ENCODE measurements at places on chromosomes 7 and 10.

DNA sequence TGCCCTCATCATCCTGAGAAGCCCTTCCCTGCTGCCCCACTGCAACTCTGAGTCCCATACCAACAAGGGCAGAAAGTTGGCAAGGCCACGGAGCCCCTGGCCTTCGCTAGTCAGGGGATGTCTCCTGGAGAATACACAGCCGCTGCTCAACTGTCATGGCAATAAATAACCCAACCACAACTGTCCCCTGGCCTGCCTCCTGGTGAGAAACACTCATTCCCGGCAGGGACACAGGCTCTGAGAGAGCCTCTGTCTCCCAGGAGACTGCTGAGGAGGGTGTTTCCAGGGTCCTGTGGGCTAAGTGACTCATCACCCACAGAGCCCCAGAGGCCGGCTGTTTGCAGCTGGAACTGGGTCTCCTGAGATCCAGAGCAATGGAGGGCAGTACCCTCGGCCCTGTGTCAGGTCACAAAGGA, 354.1 kb downstream of the TNS3 start:
- no peak for DNase-seq

- no peak for DNase-seq
These were observed 310.7 kb downstream of the SFMBT2 start for GRCh38 chr10:7100032-7100702.

- DNase-seq = no peak
These were observed 189.7 kb downstream of the ACTR3B start for GRCh38 chr7:152949253-152949652.

DNA sequence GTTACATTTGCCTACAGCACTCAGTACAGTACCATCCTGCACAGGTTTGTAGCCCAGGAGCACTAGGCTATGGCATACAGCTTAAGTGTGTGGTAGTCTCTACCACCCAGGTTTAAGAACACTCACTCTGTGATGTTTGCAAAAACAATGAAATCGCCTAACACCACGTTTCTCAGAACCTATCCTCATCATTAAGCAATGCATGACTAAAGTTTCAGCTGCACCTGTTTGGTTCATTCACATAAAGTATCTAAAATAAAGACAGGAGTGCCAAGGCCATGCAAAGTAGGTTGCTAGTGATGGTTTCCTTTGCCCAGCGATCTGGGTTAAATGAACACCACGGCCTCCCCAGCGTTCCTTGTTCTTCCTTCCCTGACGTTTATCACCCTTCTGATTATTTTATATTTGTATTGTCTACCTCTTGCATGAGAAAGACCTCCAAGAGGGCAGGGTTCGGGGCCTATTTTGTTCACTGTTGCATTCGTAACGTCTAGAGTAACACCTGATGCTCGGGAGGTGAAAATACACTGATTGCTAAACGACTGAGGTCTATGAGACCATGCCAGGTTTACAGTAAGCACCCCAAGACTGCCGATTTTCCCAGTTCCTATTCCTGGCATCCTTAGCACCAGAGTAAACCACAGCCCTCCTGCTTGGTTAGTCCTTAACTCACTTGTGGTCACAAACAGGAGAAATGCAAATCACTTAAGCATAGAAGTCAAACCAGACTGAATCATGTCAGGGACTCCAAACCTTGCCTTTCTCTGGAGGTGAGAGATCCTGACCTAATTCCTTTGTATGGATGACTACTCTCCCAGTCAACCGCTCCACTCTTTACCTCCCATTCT, 204.1 kb upstream of the NFE2L3 start:
- no peak for DNase-seq

DNA sequence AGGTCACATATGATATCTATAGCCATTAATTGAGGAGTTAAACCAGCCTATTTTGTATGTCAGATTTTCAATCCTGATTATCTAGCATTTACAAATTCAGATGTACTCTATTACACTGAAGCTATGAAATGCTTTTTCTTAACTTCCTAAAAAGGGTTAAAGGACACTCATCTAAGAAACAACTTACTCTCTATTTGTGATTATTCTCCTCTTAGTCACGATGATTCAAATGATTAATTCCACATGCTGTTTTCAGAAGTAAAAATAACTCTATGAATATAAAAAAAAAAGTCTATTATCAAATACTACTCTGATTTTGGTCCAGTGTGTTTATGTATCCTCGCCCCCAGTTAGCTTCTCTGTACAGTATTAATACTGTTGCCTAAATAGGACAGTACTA, 1199.9 kb downstream of the GATA3 start:
- no peak for DNase-seq

GRCh38 chr10:80444646-80445319, 9.3 kb upstream of the TSPAN14 start:
- DNase-seq = peak; percentile 70

DNA sequence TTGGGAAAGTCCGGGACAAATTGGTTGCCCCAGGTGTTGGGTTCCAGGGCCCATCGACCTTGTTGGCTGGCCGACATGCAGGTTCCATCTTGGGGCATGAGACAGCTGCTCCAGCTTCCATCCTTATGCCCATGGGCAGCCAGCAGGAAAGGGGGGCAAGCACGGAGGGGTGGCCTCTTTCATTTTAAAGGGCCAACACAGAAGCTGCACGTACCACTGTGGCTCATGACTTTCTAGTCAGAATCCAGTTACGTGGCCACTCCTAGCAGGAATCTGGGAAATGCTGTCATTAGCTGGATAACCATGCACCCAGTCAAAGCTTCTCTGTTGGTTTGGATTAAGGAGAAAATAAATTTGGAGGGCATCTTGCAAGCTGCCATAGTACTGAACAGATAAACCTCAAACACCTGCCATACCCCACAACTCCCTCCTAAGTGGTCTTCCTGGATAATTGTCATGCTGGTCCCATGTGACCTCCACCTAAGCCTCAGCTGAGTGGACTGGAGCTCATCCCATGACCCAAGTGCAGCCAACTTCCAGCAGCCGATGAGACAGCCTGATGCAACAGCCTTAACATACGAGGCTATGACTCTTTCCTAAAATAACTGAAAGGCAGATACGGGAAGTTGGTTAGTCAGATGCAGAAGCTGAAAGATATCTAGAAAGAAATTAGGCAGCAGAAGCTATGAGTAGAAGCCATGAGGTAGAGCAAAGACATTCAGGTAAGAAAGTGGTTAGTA, 21.4 kb upstream of the GSDME start:
- no peak for DNase-seq

DNA sequence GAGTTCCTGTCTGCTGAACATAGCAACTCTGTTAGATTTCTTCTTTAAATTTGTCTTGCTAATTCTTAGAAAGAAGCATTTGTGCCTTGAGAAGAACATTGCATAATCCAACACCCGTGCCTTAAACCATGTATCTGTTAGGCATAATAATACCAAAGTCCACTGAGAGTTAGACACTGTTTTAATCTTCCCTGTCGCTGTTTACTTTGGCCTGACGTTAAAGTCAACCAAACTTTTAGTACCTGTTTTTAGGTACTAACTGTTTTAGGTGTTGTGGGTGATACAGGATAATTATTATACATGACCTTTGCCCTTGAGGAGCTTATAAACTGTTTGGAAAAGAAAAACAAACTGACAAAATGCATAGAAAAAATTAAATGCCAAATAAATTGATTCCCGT, 43.6 kb downstream of the KLHDC10 start:
- DNase-seq = no peak

GRCh38 chr10:61112771-61113170, 168.8 kb upstream of the RHOBTB1 start:
- no peak for DNase-seq

- DNase-seq = no peak
These were observed 16.5 kb downstream of the DOCK4 start for GRCh38 chr7:112189691-112190090.

- DNase-seq = no peak
These were observed 481.0 kb downstream of the PLXNA4 start for GRCh38 chr7:132095111-132095765.
